Stimulated activated CD4-positive, alpha-beta T cell treated with anti-CD3 and anti-CD28 coated beads, Interleukin-2, amount 100 ng/mL, for 24 hours (primary cell): ENCODE measurements at places on chromosomes 5 and 9.

DNA sequence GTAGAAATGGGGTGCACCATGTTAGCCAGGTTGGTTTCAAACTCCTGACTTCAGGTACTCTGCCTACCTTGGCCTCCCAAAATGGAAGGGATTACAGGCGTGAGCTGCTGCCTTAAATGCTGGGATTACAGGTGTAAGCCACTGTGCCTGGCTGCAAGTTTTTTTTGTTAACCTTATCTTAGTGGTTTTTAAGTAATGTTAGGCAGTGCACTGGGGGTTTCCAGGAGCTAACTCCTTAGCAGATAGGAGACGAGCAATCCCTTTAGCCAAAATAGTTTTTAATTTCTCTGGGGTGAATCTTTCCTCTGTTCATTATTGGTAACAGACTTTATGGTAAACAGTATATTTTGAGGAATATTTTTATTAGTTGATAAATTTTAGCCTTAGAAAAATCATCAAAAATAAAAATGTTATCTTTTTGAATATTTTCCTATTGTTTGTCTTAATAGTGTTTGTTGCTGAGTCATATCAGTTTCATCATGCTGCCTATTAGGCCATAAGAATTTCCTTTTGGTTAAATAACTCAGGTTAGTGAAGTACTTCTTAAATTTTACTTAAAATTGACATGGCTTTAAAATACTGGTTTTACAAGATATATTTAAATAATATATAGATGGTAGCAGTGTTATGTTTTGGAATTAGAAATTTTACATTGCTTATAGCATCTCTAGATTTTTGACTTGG lies 37.9 kb downstream of the LMNB1 start:
- no peak for DNase-seq

DNA sequence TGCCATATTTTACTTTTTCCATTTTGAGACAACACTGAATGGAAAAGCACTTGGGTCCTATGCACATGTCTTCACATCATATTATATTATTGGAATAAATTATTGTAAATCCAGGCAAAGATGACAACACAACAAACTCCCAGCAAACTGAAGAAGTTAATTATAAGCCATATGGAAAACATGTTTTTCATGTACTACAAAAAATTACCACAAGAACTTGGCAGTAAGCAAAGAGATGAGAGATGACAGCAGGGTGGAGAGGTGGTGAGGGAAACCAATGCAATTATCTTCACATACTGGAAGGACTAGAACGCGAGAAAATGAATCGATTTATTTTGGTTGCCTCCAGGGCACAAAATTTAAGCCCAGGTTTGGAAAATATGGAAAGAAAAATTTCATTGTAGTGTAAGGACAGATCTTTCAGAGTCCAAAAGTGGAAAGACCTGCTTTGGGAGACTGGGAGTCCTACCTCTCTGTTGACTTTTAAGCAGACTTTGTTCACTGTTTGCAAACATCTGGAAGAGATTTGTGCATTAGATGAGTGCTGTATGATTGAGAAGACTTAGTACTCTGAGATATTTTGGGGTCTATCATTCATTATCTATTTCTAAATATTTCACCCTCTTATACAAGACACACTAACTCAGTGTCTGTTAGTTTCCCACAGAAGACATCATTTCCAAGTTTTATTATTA lies 138.0 kb downstream of the TMEM232 start:
- no peak for DNase-seq

GRCh38 chr5:80125022-80125961 lies 90.1 kb downstream of the THBS4 start:
- no peak for DNase-seq

DNA sequence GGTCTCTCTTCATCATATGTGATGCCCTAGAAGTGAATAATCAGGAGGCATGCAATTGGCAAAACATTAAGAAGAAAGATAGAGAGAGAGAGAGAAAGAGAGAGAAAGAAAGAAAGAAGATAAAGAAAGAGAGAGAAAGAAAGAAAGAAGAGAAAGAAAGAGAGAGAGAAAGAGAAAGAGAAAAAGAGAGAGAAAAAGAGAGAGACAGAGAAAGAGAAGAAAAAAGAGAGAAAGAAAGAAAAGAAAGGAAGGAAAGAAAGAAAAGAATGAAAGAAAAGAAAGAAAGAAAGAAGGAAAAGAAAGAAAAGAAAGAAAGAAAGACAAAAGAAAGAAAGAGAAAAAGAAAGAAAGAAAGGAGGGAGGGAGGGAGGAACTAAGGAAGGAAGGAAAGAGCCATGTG lies 318.9 kb downstream of the ICE1 start:
- no peak for DNase-seq

DNA sequence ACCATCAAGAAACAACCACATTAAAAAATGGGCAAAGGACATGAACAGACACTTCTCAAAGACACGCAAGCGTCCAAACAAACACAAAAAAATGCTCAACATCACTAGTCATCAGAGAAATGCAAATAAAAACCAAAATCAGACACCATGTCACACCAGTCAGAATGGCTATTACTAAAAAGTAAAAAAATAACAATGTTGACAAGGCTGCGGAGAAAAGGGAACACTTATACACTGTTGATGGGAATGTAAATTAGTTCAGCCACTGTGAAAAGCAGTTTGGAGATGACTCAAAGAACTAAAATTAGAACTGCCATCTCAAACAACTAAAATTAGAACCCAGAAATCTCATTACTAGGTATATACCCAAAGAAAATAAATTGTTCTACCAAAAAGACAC lies 80.4 kb downstream of the CAAP1 start:
- no peak for DNase-seq

- DNase-seq: no peak
Measured at GRCh38 chr5:149439899-149440542, 60.9 kb upstream of the IL17B start.

DNA sequence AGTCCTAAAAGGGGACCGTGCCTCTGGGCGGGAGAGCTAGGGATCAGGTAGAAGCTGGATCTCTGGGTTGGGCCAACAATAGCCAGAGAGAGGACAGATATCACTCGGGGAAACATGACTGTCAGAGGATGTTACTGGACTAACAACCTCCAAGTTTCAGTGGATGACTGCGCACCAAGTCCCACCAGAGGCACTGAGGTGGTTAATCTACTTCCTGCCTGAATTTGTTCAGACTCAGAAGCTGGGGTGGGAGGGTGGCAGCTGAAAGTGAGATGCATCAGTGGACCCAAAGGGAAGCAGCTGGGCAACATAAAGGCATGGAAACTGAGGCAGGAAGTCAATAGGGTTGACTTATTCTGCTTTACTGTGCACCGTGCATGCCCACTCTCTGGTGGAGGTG lies 130.1 kb upstream of the SLC44A1 start:
- no peak for DNase-seq

DNA sequence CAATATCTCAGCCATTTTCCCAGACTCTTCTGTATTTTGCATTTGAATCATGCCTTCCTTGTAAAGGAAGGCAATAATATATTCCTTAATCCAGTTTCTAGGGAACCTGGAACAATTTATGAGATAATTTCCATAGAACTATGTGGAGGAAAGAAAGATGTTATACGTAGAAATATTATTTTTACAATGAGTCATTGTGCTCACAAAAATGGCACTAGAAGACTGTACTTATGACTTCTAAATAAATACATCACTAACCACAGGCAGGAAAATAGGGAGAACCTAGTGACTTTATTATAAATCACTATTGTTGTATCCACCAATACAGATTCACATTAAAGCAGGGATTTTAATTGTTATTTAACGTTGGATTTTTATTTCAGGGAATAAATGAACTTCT lies 87.6 kb downstream of the FBXO38 start:
- DNase-seq: no peak

DNA sequence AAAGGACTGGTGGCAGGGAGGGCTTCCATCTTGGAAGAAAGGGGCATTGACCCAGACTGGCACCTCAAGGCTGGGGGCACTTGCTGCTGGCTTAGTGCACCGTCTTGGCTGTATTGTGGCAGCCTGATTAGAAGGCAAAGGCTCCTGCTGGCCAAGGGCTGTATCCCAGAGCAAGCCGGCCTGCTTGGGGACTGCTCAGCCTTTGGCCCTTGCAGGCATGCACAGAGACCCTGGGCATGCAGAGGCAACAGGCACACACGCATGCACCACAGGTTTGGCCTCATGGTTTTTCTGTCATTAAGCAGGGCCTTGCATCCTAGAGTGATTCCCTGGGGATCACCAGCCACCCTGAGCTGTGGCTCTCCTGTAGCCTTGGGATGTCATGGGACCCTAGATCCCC lies 29.0 kb downstream of the PITX1 start:
- DNase-seq: no peak

DNA sequence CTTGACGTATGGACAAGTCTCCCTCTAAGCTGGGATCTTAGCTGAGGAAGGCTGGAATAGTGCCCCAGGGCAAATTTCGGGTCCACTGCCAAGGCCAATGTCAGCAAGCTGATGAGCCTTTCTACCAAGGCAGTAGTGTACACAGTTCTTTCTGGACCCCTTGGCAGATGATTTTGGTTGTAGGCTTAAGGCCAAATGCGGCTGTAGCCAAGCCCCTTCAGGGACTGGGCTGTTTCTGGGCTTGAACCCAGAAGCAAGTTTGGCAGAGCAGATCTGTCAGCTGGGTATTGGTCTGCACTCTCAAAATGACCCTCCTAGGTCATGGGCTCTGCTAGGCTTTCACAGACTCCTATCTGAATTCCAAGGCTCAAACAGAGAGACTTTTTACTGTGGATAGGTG lies 121.6 kb downstream of the ADAMTSL1 start:
- no peak for DNase-seq

- no peak for DNase-seq
Measured at GRCh38 chr5:151954255-151954654, 29.6 kb upstream of the GLRA1 start.

DNA sequence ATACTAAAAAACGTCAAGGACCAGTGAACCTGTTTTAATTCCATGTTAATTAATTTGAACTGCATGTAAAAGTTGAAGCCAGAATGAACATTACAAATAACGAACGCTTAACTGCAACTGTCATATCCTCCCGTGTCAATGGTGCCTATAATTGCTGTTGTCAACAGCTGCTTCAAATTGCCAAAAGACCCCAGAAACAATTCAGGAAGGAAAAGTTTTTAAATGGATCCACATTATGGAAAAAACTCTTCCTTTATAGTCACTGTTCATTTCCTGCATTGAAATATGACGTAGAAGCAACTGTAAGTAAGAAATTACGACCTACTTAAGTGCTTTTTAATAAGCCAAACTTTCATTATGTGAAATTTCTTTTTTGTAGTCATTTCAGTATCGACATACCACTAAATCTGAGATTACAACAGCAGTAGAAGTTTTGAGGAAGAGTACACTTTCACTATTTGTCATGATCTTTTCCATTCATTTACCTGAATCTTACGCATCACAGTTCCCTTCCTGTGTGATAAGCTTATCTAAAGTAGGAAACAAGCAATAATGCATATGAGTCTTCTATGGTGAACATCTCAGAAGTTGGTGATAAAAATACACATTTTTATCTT lies 37.8 kb downstream of the MEF2C start:
- no peak for DNase-seq

DNA sequence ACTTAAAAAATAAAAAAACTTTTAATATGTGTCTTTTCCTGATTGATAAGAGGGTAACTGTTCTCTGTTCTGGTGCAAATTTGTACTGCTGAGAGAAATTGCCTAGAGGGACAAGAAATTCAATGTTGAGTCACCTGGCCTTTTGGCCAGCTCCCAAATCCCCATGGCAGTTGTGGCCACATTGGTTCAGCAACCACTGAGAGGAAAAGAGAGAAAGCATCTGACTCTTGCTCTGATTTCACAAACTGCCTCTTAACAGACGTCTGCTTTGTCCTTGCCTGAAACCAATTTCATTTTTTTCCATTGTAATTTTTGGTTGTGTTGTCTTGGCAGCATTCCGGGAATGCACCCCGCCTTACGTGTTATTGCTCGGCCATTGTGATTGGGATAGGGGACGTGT lies 42.4 kb downstream of the NTRK2 start:
- DNase-seq: no peak

GRCh38 chr5:33788922-33789566 lies 102.7 kb downstream of the ADAMTS12 start:
- DNase-seq: no peak

DNA sequence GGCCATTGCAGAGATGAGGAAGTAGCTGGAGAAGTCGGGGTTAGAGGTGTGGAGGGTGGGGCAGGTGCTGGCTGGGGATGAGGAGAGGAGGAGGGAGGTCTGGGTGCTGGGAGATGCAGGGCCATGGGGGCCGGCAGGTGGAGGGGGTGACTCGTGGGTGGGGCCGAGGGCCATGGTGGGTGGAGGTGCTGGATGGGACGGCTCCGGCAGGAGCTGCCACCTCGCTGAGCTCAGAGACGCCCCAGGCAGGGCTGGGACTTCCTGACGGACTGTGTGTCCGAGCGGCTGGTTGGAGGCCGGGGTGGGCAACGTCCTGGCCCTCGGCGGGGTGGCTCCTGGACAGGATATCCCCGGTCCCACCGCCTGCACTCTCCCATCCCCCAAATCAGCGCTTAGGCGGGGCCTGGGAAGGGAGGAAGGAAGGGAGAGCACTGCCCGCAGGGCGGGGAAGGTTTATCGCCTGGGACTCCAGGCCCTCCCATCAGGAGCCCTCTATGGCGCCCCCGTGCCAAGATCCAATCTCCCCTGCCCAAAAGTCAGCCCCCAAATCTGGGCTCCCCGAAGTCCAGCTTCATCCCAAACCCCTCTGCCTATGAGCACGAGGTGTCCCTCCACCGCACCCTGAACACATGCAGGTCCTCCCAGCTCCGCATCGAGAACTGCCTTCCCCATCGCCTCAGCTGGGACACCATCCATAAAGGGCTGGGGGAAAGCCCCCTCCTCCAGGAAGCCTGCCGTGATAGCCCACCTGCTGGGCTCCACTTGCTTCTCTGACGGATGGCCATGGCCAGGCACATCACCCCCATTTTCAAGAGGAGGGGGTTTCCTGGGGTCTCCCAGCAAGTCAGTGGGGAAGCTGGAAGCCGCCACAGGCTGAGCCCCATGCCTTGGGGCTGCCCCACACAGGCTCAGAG lies 58.3 kb upstream of the NOTCH1 start:
- DNase-seq: no peak

DNA sequence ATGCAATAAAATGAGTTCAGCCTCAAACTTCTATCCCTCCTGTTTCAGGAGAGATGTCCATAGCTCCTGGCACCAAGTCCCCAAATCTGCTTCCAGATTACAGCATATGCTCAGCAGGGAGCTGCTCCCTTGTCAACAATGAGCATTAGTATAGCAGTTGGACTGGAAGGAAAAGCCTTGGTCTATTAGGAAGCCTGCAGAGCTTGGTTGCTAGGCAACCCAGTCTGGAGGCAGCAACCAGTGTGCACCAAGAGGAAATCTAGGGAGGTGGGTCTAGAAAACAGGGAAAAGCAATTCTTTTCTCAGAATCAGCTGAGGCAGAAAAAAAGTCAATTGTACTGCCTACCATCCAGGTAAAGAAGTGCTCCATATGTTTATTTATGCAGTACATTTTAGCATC lies 229.5 kb upstream of the NMUR2 start:
- no peak for DNase-seq
